ENCODE measurements at places on chromosomes 11 and 22.
A peak's percentile ranks its signal among the peaks of the same experiment; 100 is the strongest.

- no peak for DNase-seq
Observed at GRCh38 chr22:50303848-50304527, 3.5 kb downstream of the PLXNB2 start.

- DNase-seq = no peak
Observed at GRCh38 chr11:128733440-128734102, 39.7 kb downstream of the FLI1 start.

DNA sequence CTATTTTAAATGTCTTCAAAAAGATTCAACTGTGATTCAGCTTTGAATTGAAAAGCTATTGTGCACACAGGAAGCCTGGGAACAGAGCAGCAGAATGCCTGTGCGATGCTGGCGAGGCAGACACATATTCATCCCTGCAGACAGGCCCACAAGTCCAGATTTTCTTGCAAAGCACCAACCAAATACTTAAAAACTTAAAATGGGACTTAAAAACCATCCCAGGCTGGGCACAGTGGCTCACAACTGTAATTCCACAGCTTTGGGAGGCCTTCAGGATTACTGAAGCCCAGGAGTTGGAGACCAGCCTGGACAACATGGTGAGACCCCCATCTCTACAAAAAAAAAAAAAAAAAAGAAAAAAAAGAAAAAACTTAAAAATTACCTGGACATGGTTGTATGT is 122.6 kb upstream of the SERPIND1 start:
- no peak for DNase-seq

GRCh38 chr22:41922328-41922727 is 4.3 kb downstream of the TNFRSF13C start:
- no peak for DNase-seq

DNA sequence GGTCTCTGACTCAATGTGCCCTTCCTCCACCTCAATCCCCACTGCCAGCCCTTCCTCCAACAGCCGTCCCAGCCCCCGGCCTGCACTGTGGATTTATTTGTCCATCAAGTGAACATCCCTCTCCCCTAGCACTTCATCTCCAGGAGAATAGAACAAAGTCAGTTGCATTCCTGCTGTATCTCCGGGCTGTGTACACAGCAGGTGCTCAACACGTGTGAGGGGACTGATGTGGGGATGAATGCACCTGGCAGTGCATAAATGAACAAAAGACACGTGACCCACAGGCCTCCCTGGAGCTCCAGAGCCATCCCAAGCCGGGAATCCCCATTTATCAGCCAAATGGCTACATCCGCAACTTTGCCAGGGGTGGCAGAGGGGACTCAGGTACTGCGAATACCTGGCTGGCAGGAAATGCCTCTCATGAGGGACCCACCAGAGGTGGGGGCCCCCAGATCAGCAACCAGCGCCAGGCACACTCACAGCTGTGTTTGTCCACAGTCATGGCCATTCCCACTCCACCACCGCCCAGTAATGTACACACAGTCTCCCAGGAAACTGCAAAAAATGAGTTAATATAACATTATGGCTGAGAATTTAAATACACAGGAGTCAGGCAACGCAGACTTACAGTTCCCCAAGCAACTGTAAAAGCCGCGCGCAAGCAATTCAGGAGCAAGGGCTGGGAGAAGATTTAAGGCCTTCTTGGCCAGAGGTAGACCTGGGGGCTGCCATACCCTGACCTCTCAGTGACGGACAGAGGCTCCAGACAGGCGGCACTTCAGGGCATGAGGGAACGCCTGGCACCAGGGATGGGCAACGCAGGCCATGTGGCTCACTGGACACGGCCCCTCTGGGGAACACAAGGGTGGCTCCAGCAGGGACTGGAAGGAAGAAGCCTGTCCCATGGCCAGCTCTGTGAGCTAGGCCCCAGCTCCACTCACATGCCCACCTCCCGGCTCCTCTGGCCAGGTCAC is 50.3 kb upstream of the TCF20 start:
- DNase-seq = peak; percentile 78

DNA sequence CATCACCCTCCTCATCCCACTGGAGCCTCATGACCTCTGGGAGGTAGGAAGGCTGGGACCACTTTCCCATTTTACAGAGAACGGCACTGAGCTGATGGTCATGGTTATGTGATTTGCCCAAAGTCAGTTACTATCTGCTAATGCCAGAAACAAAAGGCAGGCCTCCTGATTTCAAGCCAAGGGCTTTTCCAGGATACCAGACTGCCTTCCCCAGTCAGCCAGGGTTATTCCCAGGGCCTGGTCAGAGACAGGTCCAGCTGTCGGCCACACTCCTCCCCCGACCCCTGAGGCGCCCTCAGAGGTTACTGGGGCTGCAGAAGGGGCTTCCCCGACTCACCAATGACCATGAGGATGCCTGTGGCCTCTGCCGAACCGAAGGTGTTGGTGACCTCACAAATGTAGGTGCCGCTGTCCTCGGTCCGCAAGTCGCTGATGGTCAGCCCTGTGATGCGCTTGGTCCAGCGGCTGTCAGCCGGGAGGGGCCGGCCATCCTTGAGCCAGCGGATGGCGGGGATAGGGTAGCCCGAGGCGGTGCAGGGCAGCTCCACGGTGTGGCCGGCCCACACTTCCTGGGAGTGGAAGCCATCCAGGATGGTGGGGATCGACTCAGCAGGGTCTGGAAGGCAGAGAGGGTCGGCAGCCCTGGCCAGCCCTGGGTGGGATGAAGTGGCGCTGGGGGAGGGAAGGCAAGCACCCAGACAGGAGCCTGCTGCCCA is 197.0 kb downstream of the CEP164 start:
- DNase-seq = no peak

DNA sequence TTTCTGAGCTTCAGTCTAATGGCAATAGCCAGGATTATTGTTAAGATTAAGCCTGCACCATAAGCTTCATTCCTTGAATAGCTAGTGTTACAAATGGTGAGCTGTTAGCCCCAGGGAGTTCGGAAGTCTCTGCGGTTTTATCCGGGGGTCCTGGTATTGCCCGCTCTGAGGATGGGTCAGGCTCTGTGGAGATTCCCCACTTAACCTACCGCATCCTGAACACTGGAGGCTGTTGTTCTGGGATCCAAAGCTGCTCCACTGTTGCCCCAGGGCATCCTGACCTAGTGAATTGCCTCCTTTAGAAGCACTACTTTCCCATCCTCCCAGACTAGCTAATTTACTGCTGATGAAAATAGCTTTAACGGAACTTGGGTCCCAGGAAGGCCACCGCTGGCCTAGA is 14.5 kb upstream of the PEX26 start:
- no peak for DNase-seq

GRCh38 chr11:64008283-64008913 is 22.2 kb downstream of the OTUB1 start:
- no peak for DNase-seq

DNA sequence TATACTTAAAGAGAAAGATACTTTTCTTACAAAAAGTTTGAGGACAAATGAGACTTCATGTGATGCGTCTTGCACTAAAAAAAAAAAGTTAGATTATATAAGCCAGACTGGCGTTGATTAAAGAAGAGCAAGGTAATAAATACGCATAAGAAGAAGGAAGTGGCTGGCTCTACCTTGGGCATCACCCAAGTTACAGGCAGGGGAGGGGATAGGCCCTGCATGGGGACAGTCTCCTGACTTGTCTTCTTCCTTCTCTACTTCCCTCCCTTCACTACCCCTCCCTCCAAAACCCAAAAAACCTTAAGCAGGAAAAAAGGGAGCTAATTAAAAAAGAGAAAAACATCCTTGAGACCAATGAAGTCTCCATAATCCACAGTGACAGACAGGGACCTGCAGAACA is 22.3 kb upstream of the TMA7B start:
- DNase-seq = no peak

GRCh38 chr11:72637926-72638325 is 36.3 kb downstream of the PDE2A start:
- DNase-seq = no peak

All from NCI-H2029 (cell line).